ENCODE measurements at places on chromosomes 3 and 15.

GRCh38 chr3:54647721-54648120 lies 280.1 kb downstream of the LRTM1 start:
- DNase-seq = no peak

GRCh38 chr3:155805204-155805801 lies 775 bp downstream of the C3orf33 start:
- no peak for DNase-seq

DNA sequence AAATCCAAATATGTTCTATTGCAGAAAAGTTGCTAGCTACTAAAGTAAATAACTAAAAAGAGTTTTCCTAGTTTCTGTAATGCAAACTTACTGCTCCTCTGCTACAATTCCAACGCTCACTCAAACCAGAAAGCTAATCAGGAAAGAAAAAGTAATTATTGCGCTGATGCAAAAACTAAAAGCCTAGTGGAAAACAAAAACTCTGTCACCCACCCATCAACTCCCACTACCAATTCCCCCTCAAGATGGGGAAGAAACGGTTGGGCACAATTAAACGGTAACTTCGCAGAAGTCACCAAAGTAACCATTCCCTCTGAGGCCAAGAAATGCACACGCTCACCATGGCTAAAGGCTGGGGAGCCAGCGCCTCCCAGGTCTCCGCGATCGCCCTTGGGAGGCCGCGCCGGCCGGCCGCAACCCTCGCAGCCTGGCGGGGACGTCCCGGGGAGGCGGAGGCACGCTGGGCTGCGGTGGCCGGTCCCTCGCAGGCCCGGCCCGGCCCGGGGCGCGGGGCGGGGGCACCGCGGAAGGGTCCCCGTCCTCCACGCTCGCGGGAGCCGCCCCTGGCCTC lies 684 bp downstream of the SLTM start:
- DNase-seq = no peak

DNA sequence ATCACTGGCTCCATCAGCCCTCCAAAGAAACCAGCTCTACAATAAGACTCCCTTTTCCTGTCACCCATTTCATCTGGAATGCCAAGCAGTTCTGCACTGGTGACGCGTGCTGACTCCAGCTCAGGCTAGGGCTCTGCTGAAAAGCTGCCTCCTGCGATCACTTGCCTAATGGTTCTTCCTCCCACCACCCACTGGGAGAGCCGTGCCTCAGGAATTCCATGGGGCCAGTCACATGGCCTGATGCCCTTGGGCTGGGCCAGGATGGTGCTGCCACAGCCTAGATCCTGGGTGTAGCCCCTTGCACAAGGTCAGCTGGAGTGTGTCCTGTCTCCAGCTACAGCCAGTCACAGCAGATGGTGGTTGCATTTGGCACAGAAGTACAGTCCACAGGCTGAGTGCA lies 98.9 kb downstream of the DNAJB8 start:
- peak; percentile 81 for DNase-seq

GRCh38 chr3:81375921-81376320 lies 385.5 kb downstream of the GBE1 start:
- no peak for DNase-seq

GRCh38 chr3:179045719-179046402 lies 25.7 kb downstream of the ZMAT3 start:
- no peak for DNase-seq

- DNase-seq = no peak
These were observed 625.8 kb downstream of the TAFA4 start for GRCh38 chr3:68306571-68306970.

- DNase-seq = no peak
These were observed 45.2 kb upstream of the AADACL2 start for GRCh38 chr3:151688571-151688970.

DNA sequence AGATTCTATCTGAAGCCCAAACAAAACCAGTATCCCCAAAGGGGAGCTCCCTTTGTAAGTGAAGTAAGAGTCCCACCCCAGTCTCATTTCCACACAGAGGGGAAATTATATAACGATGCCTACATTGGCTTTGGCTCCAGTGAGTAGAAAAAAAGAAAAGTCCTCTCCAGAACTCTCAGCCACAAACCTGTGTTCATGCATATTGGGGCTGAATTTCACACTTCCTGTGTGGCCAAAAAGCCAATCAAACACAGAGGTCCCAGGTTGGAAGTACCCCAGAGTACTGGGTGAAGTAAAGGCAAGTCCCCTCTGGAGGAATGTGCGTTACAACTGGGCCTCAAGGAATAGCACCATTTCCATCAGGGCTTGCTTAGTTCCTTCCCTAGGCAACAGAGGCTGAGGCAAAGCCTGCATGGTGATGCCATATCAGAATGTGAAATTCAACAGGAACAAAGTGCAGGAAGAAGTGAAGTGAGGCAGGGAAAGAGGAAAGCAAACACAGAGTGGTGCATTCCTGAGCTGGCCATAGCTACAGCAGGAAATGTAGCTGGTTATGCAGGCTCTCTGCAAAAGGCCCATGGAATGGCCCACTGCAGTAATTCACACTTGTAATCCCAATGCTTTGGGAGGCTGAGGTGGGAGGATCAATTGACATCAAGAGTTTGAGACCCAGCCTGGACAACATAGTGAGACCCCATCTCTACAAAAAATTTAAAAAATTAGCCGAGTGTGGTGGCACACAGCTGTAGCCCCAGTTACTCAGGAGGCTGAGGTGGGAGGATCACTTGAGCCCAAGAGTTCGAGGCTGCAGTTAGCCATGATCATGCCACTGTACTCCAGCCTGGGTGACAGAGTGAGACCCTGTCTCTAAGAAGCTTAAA lies 16.6 kb upstream of the CX3CR1 start:
- no peak for DNase-seq

DNA sequence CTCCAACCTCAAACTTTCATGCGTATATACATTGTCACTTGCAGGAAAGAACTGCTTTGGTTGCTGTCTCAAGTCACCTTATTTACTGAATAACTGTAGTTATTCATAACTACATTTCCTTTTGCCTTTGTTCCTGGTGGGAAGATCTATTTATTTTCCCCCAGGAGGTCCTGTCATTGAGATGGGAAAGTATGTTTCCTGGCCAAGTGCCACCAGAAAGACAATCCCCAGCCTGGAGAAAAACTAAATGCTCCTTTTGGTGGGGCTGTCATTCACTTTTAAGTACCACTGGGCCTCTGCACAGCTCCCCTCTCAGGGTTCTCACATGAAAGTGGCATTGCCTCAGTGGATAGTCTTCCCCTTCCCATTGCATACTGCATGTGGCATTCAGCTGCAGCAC lies 59.8 kb downstream of the LRRC3B start:
- DNase-seq = no peak

GRCh38 chr3:137854533-137855261 lies 90.6 kb downstream of the SOX14 start:
- DNase-seq = no peak

DNA sequence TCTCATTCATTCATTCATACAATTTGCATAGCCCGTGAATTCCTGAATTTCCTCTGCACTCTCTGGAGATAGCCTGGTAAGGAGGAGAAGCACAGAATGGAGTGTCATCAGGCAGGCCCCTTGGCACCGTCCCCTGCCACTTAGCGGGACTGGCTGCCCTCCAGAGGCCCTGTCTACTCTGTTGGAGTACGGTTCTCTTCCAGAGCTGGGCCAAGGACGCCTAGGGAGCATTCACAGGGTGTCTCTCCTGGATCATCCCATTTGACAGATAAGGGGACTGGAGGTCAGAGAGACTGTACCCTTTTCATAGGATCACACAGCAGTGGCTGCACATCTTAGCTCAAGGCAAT lies 48.0 kb downstream of the PTH1R start:
- DNase-seq = peak; percentile 39

DNA sequence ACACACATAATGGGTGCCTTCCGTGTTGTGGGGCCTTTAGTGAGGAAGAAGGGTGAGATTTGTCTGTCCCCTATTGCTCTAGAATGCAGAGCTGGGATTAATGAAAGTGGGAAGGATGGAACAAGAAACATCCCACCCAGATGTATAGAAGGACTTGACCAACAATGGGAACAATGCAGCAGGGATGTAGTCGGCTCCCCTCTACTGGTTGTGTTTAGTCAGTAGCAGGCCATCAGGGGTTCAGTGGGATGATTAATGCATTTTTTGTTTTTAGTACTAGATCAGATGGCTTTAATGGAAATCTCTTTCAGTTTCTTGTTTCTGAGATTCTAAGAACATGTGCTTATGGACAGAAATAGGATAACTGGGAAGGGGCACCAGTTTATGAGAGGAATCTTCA lies 156.0 kb upstream of the ROPN1 start:
- no peak for DNase-seq

GRCh38 chr15:66253418-66254088 lies at the start of gene MEGF11:
Gene MEGF11, minus strand, starts transcription at chr15:66253750. Its CDS starts 125,347 bp downstream, at chr15:66128403.
- DNase-seq = no peak

GRCh38 chr15:36358523-36358922 lies 220.9 kb upstream of the CDIN1 start:
- no peak for DNase-seq

- DNase-seq = peak; percentile 98
These were observed 34.3 kb downstream of the ZMAT3 start for GRCh38 chr3:179037351-179037750.

DNA sequence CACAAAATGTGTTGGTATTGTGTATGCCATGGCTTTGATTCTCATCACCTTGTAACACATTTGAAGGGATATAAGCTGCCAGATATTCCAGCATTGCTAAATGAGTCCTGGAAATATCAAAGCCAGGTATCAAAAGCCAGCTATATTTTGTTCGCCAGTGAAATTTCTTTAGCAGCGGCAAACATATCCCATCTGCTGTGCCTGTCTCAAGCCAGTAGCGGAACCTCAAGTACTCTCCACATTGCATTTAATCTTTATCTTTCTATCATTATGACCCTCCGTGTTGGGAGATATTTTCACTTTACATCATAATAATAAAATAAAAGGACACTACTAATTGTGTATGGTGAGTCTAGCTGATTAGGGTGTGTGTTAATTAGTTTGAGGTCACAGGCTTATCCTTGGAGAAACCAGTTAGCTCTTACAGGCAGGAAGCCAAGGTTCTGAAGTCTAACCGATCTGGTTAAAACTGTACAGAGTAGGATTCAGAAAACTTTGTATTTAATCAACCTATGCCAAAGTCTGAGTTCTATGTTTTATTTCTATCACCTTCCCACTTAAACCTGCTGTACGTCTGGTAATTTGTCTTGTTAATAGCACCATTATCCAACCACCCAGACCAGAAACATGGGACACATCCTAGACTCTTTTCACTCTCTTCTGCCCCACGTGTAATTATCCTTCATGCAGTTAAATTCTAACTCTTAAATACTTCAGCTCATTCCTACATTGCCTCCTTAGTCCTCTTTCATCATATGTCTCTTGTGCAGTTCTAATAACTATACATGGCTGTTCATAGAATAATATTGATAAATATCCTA lies 14.5 kb downstream of the TIPARP start:
- DNase-seq = no peak

GRCh38 chr3:39505866-39506742 lies 38.6 kb downstream of the MOBP start:
- DNase-seq = no peak

DNA sequence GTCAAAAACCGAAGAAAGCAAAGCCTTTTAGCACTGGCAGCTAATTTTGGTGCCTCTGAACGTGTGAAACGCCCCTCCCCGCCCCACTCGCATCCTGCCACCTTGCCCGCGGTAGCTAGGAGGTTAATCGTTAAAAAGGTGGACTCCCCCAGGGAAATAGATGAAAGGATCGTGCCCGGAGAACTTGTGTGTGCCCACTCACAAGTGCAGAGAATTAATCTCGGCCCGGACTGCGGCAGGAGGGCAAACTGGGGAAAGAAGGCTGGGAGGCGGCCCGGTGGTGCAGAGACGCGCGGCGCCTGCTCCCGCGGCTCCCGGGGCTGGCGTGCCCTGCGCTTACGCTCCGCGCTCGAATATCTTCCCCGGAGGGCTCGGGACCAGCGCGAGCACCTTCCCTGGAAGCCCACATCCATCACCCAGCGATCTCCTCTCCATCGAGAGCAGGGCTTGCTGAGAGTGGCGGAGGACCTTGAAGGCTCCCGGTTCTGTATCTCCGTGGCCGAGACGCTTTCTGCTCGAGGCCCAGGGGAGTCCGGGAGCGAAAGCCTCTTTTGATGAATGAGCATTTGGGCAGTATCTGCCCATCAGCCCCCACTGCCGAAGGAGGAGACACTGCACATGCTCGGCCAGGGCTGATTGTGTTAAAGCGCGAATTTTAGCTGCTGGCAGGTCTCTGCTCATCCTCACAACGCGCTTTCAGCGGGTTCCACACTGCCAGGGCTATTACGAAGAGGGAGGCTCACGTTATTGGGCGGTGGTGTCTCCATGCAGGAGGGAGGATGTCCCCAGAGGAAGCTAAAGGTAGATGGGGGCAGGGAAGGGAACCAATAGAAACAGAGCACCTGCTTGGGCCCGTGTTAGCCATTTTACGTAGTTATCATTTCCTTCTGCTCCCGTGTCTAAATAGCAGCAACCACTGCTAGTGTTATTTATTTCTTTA lies 1.3 kb upstream of the SPTSSB start:
- no peak for DNase-seq

GRCh38 chr15:41984622-41985021 lies 12.3 kb upstream of the EHD4 start:
- DNase-seq = no peak

GRCh38 chr3:62587579-62588031 lies 214.3 kb upstream of the FEZF2 start:
- DNase-seq = no peak

DNA sequence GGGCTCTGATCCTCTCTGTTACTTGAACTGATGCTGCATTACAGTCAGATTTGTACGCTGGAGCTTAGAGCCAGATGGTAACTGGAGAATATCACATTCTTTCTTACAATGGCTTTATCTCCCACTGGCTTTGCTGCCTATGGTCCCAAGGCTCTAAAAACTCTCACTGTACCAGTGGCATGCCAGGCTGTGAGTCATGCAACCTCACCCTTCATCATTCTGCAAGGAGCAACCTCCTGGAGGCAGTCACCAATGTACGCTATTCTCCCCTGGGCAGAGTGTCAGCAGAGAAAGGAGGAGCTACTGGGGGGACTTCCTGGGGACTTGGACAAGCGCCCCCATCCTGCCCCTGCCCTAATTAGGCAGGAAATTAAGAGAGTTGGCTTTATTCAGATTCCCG lies 97.9 kb upstream of the EIF1B start:
- no peak for DNase-seq

DNA sequence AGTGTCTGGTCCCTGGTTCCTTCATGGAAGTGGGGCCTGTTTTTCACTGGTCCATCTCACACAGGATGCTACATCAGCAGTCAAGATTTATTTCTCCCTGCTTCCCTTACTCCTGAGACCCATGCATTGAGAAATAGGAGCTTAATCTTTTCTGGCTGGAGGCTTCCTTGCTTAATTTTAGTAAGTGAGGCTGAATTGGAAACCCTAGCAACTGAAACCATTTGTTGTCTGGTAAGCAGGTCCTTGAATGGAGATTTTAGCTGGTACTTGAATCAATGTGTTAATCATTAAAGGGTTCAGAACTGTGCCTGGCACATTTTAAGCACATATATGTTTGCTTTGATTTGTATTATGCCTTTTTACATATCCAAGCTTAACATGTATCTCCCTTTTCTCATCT lies 20.2 kb upstream of the MEF2A start:
- DNase-seq = no peak

- no peak for DNase-seq
These were observed 831.1 kb upstream of the NR2F2 start for GRCh38 chr15:95499397-95499796.

All from chondrocyte (in vitro differentiated cells).